ENCODE measurements at places on chromosomes 5 and 9.

- H3K27ac ChIP-seq = no peak overlapping the region
- no peak overlapping the region for H3K4me3 ChIP-seq
- DNase-seq = no peak
- no peaks in the 10 kb centered on the region for H3K36me3 ChIP-seq
- no peaks in the 10 kb centered on the region for H3K27me3 ChIP-seq
Observed at GRCh38 chr9:23849379-23850035, 23.5 kb upstream of the ELAVL2 start.

DNA sequence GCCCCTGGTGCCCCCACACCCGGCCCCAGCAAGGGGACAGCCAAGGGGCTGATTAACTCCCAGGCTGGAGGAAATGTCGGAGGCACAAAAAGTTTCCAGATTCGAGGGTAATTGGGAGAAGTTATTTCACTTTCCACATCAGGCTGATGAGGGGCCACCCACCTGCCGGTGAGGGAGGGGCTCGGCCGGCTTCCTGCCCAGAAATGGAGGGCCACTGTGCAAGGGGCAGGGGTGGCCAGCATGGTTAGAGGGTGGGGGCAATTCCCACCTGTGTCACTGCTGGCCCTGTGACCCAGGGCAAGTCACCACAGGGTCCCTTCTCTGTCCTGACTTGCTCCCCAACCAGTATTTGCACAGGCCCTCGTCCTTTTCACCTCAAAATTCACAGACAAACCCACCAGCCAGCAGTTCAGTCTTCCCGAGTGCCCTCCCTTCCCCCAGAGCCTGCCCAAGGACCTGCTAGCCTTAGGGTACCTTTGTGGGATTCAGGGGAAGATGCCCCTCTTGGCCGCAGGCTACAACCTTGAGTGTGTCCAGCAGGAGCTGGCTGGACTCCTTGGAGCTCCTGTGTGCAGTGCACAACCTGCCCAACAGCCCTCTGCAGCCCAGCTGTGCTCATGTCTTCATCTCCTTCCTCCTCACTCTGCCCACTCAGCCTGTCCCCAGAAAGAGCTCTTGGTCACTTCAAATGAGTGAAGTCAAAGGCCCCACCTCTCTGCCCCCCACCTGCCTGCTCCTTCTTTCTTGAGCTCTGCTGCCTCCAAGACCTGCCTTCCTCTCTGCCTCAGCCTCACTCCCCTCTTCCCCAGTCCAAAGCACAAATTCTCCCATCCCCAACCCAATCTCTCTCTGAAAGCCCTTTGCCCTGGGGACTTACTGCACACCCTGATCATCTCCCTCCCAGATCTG is 130.5 kb downstream of the BARX1 start:
- no peak for DNase-seq
- H3K27me3 ChIP-seq = no peaks in the 10 kb centered on the region
- H3K4me3 ChIP-seq = no peak overlapping the region
- H3K27ac ChIP-seq = no peak overlapping the region
- H3K36me3 ChIP-seq = no peaks in the 10 kb centered on the region
- H3K4me1 ChIP-seq = no peaks in the 10 kb centered on the region

GRCh38 chr9:137620048-137620405 is 1.2 kb downstream of the EHMT1 start:
- no peaks in the 10 kb centered on the region for H3K27me3 ChIP-seq
- peaks cover 39% of the 10 kb centered on the region for H3K4me1 ChIP-seq
- H3K36me3 ChIP-seq = peaks cover 40% of the 10 kb centered on the region

GRCh38 chr9:86183229-86184137 is 76.0 kb downstream of the C9orf153 start:
- no peaks in the 10 kb centered on the region for H3K27me3 ChIP-seq
- H3K36me3 ChIP-seq = no peaks in the 10 kb centered on the region
- H3K4me1 ChIP-seq = no peaks in the 10 kb centered on the region
- H3K27ac ChIP-seq = no peak overlapping the region
- no peak for DNase-seq

DNA sequence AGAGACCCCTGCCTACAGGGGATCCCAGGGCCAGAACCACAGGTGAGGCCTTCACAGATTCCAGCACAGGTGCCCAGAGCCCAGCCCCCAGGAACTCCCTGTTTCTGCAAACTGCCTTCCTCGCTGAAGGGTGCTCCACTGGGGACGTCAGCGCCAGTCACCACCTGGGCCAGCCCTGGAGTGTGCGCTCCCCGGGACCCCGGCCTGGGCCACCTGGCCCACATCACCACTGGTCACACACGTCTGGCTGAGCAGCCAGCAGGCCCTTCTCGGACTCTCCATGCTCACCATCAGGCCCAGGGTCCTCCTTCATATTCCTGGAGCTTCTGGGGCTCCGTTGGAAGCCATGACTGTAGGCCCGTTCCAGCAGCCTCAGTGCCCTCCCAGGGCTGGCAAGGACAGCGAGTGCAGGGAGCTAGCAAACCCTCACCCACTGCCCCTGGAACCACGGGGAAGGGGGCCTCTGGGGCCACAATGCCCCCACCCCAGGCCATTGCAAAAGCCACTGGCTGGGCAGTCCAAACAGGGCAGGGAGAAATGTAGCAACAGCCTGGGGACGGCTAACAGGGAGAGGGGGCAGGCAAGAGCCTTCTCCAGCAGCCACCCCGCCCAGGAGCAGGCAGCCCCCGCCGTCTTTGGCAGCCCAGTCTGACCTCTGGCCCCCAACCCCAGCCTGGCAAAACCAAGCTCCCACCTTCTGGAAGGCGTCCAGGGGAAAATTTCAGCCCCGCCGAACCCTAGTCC is 1.3 kb downstream of the AGPAT2 start:
- H3K4me3 ChIP-seq = peak overlapping the region; percentile 80
- DNase-seq = no peak
- H3K36me3 ChIP-seq = no peaks in the 10 kb centered on the region

DNA sequence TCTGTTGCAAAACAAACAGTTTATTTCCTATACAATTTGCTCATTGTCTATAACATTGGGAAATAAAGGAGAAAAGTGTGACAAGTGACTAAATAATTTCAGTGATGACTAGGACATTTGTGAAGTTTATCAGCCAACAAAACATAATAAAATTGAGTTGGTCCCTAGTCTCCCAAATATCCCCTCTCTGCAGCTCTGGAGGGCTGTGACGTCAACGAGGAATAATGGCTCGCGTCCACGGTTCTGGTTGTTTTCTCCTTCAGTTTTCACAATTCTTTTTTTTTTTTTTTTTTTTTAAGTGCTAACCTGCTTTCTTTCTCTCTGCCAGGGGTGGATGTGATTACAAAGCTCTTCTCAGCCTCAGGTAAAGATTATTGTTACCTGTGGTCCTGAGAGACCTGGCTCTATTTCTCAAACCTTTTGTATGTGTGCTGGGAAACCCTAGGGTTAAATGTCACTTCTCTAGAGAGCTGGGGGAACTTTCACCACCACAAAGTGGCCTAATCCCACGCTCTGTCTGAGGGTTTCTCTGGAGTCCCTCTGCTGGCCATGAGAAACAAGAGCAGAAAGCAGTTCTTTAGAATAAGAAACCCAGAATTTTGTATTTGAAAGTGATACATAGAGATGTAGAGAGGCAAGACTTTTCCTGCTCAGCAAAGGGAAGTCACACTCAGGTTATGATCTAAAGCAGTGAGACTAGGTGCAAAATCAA is 36.2 kb upstream of the ANKRD55 start:
- no peak overlapping the region for H3K4me3 ChIP-seq
- H3K27ac ChIP-seq = no peak overlapping the region
- no peaks in the 10 kb centered on the region for H3K4me1 ChIP-seq
- DNase-seq = no peak
- no peaks in the 10 kb centered on the region for H3K36me3 ChIP-seq

- peaks cover 8% of the 10 kb centered on the region for H3K27me3 ChIP-seq
- no peaks in the 10 kb centered on the region for H3K4me1 ChIP-seq
- no peak overlapping the region for H3K27ac ChIP-seq
- DNase-seq = no peak
Observed at GRCh38 chr5:144308174-144308573, 137.5 kb downstream of the KCTD16 start.

DNA sequence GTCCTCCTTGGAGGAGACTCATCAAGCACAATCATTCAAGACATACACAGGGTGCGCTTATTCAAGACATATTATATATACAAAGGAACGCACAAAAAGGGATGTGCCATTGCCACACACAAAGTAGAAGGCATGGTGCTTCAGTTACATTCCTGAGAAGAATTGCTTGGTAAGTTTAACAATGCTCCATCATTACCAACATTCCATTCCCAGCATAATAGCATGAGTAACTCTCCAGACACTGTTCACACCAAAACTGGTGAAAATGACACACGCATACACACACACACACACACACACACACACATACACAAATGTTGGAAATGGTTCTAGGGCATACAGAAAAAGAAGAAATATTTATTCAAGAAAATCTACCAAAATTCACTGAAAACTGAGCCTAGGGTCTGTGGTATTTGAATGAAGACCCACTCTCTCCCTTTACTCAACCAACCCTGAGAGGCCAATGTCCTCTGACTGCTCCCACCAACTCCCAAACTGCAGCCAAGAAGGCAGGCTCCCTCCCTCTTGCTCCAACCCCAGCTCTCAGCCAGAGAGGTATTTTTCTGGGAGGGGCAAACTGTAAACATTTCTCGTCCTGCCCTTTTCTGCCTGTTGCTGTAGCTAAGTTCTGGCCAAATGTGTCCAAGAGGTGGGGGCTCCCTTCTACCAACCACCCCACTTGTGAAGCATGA is 19.9 kb downstream of the UGT3A1 start:
- H3K27me3 ChIP-seq = no peaks in the 10 kb centered on the region
- no peak overlapping the region for H3K27ac ChIP-seq
- no peak overlapping the region for H3K4me3 ChIP-seq

DNA sequence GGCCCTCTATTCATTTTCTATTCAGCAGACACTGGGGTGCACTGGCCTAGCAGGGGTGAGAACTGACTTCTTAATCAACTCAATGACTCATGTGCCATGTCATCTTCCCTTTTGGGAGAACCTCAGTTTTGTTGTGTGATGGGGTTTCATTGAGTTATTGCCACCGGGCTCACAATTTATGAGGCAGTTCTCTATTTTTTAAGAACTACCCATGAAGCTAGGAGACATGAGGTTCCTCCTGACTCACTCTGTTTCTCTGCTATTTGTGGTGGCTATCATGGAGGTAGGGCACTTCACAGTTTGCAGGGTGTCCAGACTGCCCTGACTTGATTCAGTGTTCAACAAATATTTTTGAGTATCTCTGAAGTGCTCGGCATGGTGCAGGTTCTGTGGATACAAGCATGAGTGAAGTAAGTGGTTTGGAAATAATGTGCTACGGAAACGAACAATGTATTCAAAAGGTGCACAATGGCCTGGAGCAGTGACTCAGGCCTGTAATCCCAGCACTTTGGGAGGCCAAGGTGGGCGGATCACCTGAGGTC is 39.3 kb downstream of the SPARC start:
- no peak overlapping the region for H3K27ac ChIP-seq
- H3K4me3 ChIP-seq = no peak overlapping the region
- no peaks in the 10 kb centered on the region for H3K4me1 ChIP-seq

GRCh38 chr5:180050121-180050940 is 21.2 kb downstream of the RNF130 start:
- H3K4me1 ChIP-seq = no peaks in the 10 kb centered on the region
- no peak overlapping the region for H3K27ac ChIP-seq
- no peak overlapping the region for H3K4me3 ChIP-seq
- no peaks in the 10 kb centered on the region for H3K36me3 ChIP-seq
- no peak for DNase-seq

DNA sequence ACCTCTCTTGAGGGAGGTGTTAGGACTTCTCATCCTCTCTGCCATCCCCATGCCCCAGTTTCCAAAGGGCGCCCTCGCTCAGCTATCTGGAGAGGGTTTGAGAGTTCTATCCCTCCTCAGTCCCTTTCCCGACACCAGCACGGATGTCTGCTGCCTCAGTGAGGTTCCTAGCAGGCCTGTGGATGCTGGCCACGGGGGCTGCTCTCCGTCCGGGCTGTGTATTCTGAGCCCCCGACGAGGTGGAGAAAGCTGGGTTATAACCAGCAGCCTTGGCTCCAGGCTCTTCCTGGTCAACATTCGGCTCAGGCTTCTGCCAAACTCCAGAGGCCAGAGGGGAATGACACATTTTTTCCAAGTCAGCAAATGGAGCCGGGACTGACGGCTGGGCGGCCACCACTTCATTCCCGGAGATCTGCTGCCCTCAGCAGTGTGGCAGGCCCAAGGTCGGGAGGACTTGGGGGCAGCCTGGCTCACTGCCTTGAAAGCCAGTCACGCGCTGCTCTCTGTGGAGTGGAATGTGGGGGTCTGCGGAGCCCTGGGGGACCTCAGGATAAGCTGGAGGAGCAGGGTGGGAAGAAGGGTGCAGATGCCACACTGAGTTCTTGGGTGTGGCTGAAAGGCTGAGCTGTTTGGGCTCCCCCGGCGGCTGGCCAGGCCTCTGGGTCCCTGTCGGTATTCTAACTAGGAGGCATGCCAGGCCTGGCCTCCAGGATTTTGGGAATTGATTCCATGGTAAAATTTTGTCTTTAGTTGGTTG is 27.4 kb downstream of the PTPA start:
- no peaks in the 10 kb centered on the region for H3K27me3 ChIP-seq
- H3K27ac ChIP-seq = no peak overlapping the region
- H3K4me3 ChIP-seq = no peak overlapping the region
- no peak for DNase-seq

DNA sequence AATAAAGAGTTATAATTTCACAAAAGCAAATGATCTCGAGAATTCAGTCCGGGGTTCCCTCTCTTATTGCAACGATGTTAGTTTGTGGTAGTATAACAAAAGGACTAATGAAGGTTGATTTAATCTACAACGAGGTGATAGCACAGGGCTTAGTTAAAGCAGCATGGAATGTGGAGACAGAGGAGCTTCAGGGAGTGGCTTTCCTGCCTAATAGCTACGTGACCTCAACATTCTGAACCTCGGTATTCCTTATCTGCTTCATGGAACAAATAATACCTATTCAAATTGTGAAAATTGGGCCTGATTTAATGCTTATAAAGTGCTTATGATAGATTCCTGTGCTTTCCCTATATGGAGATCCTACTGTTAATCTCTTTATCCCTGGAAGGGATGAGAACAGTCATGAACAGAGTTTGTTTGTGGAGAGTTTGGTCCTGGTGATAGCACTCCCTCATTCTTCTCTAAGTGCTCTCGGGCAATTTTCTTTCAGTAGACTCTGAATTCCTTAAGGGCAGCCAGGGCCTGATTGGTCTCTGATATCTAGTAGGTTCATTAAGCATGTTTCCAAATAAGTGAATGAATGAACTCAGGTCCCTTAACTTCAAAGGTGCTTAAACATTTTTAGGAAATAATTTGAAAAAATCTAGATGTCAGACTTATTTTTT is 104.1 kb upstream of the TUT7 start:
- H3K4me3 ChIP-seq = no peak overlapping the region
- no peak overlapping the region for H3K27ac ChIP-seq
- no peak for DNase-seq
- no peaks in the 10 kb centered on the region for H3K27me3 ChIP-seq
- no peaks in the 10 kb centered on the region for H3K36me3 ChIP-seq

GRCh38 chr5:33074548-33074947 is 363.4 kb downstream of the NPR3 start:
- no peaks in the 10 kb centered on the region for H3K27me3 ChIP-seq
- H3K27ac ChIP-seq = no peak overlapping the region
- H3K36me3 ChIP-seq = no peaks in the 10 kb centered on the region

- peaks cover 17% of the 10 kb centered on the region for H3K36me3 ChIP-seq
- no peak overlapping the region for H3K27ac ChIP-seq
- H3K4me1 ChIP-seq = no peaks in the 10 kb centered on the region
- no peak for DNase-seq
- no peaks in the 10 kb centered on the region for H3K27me3 ChIP-seq
Observed at GRCh38 chr9:5920860-5921328, 30.2 kb downstream of the MLANA start.

GRCh38 chr9:88071331-88071730 is 66.9 kb downstream of the SPATA31C2 start:
- peaks cover 5% of the 10 kb centered on the region for H3K27me3 ChIP-seq
- H3K4me3 ChIP-seq = no peak overlapping the region
- no peaks in the 10 kb centered on the region for H3K36me3 ChIP-seq
- no peak for DNase-seq
- no peak overlapping the region for H3K27ac ChIP-seq
